Putamen (tissue), 1 donor: ENCODE measurements at places on chromosomes 6 and 20.
A peak's percentile ranks its signal among the peaks of the same experiment; 100 is the strongest.

- DNase-seq: no peak
Measured at GRCh38 chr20:3194617-3195280, 9.7 kb downstream of the DDRGK1 start.

GRCh38 chr6:35397806-35398418, 54.2 kb upstream of the FANCE start:
- no peak for DNase-seq

DNA sequence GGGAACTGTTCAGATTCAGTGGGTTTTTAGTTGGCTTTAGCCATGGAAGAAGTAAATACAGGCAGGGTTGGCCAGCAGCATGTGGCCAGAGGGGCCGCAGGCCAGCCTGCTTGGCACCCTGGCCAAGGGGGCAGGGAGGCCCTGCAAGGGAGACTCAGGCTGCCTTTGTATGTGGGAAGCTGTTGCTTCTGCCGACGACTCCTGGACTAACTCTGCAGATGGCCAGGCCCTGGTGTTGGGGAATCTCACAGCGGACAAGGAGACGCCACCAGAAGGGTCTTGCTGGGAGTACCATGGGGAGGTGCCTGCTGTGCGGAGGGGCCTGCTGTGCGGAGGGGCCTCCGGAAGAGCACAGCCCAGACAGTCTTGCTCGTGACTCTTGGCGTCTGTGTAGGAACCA, 25.2 kb downstream of the PYGB start:
- DNase-seq: peak; percentile 52

GRCh38 chr6:92174398-92175073, 1244.8 kb downstream of the EPHA7 start:
- no peak for DNase-seq

GRCh38 chr6:88492824-88493223, 326.7 kb upstream of the CNR1 start:
- DNase-seq: no peak

- no peak for DNase-seq
Measured at GRCh38 chr20:49633643-49634042, 65.7 kb upstream of the PTGIS start.

GRCh38 chr6:121539439-121539838, 104.0 kb downstream of the GJA1 start:
- no peak for DNase-seq

- DNase-seq: no peak
Measured at GRCh38 chr20:31573555-31574321, 31.4 kb upstream of the ID1 start.

DNA sequence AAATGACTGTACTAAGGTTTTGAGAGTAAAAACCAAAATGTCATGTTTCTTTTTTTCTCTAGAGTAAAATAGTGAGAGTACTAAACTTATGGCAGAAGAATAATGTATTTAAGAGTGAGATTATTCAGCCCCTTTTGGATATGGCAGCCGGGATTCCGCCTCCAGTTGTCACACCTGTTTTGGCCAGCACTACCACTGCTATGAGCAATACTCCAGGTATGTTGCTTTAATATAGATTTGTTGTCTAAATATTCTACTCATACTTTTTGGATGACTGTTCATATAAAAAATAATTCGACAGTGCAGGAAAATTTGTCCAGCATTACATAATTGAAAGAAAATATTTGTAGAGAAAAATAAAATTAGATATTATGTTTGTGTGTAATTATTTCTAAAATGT, 59.5 kb downstream of the SCAF8 start:
- no peak for DNase-seq
